ENCODE measurements at places on chromosomes 7 and 10.

DNA sequence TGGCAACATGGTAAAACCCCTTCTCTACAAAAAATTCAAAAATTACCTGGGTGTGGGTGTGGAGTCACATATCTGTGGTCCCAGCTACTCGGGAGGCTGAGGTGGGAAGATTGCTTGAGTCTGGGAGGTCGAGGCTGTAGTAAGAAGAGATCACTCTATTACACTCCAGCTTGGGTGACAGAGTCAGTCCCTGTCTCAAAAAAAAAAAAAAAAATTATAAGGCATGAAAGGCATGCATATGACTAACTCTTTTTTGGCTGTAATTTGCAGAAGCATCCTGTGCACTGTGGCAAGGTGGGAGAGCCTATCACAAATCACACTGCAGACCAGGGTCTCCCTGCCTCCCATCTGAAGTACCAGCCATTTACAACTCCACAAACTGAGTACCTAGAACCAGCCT is 14.1 kb upstream of the MYPN start:
- no peak for DNase-seq

DNA sequence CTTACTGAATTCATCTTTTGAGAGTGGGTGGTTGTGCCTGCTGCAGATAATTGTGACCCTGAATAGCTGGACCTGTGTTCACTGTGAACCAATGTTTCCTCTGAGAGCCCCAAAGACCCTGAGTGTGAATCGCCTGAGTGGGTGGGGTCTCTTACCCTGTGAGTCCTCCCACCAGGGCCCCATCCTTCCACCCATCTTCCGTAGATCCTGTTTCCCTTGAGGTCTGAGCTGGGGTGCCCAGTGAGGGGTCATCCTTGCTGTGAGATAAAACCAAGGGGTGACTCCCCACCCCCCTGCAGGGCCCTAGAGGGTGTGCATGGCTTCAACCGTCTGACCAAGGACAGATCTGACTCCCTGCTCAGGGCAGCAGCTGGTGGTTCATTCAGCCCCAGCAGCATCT is 78.0 kb upstream of the ZNF479 start:
- DNase-seq = no peak

- no peak for DNase-seq
Observed at GRCh38 chr7:95411666-95412065, 15.5 kb upstream of the PON3 start.

GRCh38 chr7:94433224-94433623 is 38.5 kb downstream of the COL1A2 start:
- no peak for DNase-seq

DNA sequence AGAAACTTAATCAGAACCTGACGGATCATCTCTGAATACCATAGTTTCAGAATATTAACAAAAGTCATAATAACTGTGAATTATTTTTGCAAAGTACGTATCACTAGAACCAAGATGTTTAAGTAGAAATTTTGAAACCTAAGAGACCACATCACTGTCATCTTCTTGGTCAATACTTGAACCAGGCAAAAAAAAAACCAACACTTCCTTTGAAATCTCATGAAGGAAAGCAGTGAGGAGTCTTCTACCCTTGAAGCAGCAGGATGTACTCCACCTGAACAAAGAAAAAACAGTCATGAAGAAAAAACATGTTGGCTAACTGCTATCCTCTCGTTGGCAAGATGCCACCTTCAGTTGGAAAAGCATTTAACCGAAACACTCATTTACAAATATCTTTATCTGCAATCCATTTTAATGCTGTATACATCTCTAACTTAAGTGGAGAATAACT is 82.4 kb downstream of the SRPK2 start:
- no peak for DNase-seq

- DNase-seq = peak; percentile 5
Observed at GRCh38 chr7:103447073-103447960, 1.3 kb upstream of the SLC26A5 start.

DNA sequence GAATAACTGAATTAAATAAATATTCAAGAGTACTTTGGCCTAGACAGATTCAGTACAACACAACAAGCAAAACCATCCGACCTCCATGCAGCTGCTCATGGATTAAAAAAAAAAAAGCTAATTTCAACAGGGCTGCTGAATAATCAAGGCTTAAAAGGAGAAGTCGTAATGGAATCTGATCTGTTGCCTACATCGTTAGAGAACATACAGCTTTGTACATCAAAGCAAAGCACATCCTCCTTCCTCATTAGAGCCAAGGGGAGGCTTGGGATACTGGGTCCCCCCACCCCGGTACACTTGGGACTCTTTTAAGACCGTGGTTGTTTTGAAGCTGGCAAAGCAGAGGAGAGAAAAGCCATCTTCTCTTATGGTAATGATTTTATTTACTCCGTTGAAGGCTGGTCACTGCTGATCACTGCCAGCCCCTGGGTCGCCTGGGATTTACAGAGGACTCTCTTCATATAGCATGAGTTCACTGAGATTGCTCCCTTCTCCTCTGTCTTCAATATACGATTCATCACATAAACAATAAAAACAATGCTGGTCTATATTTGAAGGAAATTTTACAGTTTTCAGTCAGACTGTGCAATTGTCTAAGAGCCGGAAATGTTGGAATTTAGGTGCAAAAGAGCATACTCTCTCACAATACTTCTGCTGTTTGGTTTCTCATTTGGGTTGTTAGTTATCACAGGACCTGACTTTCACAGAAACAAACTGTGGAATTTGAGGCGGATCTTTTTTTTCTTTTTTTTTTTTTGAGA is 148.8 kb downstream of the FAM107B start:
- DNase-seq = no peak

DNA sequence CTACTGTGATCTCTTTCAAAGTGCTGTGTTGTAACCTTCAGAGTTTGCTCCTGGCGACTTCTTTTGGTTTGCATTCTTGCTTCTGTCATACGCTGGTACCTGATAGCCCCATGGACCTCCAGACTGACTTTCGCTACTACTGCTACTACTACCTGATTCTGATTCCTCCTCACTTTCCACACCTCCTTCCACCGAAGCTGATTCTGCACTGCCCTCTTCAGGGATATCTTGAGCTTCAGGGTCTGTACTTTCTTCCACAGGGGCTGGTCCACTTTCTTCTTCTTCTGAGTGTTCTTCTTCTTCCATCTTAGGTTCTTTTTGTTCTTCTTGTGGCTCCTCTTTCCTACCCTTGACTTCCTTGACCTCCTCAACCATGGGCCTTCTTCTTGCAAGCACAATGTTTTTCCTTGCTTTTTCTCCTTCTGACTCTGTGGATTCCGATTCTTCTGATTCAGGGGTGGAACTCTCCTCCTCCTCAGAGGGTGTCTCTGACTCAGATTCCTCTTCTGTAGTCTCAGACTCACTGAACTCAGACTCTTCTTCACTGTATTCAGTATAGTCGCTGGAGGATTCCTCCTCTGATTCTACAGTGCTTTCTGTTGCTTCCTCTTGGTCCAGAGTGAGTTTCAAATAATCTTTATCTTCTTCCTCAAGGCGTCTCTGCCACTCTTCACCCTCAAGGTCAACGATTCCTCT is 992.2 kb downstream of the PCDH15 start:
- no peak for DNase-seq

GRCh38 chr7:32896564-32897347 is 5.2 kb upstream of the KBTBD2 start:
- no peak for DNase-seq

DNA sequence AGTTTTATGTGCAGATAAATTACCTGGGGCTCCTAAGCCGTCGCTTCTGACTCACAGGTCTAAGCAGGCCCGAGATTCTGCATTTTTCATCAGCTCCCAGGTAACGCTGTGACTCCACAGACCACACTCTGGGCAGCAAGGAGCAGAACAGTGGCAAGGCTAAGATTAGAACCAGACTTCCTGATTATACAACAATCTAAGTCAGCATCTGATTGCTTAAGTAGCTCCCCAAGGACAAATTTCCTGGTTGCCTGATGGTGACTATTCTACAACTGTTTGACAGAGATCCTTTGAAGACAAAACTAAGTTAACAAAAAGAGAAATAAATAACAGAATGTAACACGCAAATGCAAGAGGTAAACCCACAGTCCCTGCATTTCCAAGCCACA is 69.0 kb downstream of the CREB3L2 start:
- DNase-seq = no peak

- DNase-seq = no peak
Observed at GRCh38 chr10:57948796-57949195, 318.9 kb downstream of the IPMK start.
